Uterus (tissue), 4 donors: ENCODE measurements at places on chromosomes 12 and 14. TPM values are rescaled to one million over a fixed set of nuclear protein-coding genes. Genes with fewer than 3 reads are reported as not detected.

DNA sequence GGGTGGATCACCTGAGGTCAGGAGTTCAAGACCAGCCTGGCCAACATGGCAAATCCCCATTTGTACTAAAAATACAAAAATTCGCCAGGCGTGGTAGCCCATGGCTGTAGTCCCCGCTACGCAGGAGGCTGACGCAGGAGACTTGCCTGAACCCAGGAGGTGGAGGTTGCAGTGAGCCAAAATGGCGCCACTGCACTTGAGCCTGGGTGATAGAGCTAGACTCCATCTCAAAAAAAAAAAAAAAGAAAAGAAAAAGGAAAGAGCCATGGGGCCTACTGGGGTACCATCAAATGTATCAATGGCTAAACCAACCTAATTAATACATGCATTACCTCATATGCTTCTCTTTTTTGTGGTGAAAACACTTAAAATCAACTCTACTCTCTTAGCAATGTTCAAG is 10.7 kb downstream of the TFCP2 start:
- DNase-seq, result no peak

DNA sequence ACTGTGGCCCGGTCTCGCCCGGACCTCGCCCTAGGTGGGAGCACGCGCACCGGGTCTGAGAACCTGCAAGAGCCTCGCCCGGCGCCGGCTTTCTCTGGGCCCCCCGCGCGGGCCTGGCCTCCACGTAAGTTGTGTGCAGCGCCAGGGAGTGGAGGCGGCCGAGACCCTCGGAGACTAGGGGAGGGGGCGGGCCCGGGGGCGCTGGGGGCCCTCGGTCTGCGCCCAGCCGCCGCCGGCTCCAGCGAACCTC is 183 bp upstream of the PRMT8 start:
- no peak for DNase-seq

DNA sequence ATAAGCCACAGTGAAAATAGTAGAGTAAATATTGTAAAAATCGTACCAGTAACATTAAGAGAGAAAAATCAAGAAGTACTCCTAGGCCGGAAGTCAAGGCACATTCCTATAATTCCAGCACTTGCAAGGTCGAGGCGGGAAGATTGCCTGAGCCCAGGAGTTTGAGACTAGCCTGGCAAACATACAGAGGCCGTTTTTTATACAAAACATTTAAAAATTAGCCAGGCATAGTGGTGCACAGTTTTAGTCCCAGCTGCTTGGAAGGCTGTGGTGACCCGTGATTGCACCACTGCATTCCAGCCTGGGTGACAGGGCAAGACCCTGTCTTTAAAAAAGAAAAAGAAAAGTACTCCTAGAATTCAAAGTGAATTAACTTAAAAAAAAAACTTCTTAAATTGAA is 341.8 kb downstream of the C12orf50 start:
- no peak for DNase-seq

OAS3 gene
- 22.8 TPM for total RNA-seq
